ENCODE measurements at places on chromosomes 3 and 15.

GRCh38 chr3:121295452-121295851 lies 250.3 kb downstream of the POLQ start:
- DNase-seq, result no peak

- peak; percentile 13 for DNase-seq
These were observed 544 bp upstream of the TIMMDC1 start for GRCh38 chr3:119497820-119498185.

DNA sequence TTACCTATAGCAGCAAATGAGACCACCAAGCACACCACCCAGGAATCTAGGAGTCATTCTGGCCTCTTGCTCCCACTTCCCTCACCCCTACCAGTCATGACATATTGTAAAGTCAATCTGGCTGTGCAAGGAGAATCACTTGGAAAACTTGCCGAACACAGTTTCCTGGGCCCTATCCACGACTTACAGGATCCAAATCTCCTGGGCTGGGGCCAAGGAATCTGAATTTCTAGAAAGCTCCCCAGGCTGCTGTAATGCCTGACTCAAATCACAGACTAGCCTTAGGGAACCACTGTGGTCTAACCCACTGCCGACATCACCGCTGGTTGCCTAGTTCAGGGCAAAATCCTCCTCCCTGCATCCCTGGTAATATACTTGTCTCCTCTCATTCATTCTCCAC lies 4.2 kb upstream of the CRABP1 start:
- no peak for DNase-seq

DNA sequence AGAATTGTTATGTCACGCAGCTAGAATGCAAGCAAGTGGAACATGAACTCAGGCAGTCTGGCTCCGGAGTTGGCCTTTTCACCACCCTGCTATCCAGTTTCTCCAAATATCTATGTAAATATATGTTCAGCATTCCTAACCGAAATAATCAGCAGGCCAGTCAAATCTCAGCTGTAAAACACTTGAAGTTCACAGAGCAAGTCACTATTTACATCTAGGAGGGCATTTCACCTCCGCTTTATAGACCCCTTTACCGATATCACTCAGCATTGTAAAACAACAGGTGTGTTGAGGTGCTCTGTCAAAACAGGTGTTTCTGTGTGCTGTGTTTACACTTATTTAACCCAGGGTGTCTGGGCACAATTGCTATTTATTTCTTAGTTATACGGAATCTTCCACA lies 12.2 kb upstream of the HES1 start:
- DNase-seq, result no peak

DNA sequence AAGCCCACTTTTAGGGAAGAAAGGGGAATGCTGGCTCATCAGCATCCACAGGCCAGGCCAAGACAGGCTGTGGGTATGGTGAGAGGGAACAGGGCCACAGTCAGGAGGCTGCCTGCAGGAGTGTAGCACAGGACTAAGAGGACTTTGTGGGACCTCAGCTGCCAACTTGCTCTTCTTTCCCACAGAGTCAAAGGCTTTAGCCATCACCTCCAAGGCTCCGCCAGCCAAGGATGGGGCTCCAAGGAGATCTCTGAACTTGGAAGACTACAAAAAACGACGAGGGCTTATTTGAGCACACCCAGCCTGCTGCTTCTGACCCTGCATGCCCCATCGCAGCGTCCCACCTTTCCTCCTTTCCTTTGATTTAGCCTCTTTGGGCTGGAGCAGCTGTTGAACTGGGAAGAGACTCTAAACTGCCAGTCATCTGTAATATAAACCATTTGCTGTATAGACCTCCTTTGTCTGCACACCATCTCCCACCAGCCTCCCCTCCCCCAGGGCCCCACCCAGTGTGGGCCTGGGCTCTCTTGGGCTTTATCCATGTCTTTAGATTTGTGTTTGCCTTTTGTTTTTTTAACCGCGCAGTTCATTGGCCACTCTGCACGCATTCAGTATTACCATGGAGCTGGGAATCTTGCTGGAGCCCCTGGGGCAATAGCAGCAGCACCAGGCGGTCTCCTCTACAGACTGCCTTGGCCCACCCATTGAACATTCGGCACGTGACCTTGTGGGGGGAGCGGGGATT lies 13.1 kb upstream of the ITPKA start:
- DNase-seq, result no peak

DNA sequence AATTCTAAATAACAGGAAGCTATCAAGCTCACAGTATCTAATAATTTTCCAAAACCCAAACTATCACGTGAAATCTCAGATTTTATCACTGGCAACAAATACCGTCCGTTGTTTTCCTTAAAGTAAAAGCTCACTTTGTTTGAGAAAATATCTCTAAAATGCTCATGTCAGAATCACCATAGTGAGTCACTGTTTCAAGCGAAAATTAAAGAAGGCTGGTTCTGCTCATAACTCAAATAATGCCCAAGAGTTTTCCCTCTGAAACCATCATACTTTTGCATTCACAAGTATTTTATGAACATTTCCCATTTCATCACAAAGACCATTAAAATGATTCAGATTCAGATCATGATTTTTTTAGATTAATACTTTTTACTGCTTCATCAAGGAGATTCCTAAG lies 50.6 kb downstream of the TBL1XR1 start:
- no peak for DNase-seq

DNA sequence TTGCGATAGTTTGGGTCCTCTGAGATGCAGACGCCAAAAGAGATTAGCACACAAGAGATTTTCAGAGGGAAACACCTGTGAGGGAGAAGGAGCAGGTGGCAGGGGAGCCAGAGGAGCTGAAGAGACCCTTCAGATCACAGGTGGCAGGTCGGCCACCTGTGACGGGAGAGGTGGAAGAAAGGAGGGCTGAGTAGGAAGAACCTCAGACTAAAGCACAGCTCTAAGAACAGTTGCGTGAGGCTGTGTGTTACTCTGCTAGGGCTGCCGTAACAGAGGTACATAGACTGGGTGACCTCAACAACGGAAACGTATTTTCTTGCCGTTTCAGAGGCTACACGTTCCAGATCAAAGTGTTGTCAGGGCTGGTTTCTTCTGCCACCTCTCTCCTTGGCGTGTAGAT lies 38.5 kb downstream of the C2CD4A start:
- DNase-seq, result no peak

- DNase-seq, result peak; percentile 79
These were observed 1.9 kb downstream of the GNAI2 start for GRCh38 chr3:50237754-50238548.

GRCh38 chr3:196995646-196996355 lies 27.2 kb upstream of the PIGZ start:
- no peak for DNase-seq

GRCh38 chr3:73270839-73271483 lies 209.5 kb downstream of the EBLN2 start:
- no peak for DNase-seq

DNA sequence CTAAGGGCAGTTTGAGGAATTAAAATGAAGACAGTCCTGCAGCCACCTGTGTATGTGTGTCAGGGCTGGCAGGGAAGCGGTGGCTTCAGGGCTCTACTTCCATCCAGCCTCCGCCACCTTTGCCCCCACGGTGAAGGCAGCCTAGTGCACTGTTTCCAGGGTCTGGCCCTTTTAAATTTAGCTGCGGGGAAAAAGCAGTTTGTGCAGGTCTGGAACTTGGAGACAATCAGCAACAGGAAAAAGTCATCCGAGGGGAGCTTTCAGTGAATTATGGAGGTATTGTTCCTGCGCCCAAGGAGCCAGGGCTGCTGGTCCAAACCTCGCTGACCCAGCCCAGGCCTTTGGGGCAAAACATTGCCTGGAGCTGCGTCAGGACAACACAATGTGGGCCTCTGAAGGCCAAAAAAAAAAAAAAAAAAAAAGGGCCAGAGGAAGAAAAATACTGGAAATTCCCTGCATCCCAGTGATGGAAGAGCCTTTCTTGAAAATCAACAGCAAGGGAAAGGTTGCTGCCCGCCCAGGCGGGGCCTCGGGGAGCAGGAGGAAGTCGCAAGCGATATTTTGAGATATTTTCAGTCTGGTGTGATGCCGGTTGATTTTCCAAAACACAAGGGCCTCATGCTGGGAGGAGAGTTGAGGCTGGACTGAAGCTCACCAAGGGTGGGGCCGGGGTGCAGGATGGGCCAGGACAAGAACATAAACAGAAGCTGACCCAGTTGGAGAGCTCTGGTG lies 25.5 kb upstream of the FGD5 start:
- DNase-seq, result no peak

- no peak for DNase-seq
These were observed 12.5 kb downstream of the LPP start for GRCh38 chr3:188166441-188166840.

DNA sequence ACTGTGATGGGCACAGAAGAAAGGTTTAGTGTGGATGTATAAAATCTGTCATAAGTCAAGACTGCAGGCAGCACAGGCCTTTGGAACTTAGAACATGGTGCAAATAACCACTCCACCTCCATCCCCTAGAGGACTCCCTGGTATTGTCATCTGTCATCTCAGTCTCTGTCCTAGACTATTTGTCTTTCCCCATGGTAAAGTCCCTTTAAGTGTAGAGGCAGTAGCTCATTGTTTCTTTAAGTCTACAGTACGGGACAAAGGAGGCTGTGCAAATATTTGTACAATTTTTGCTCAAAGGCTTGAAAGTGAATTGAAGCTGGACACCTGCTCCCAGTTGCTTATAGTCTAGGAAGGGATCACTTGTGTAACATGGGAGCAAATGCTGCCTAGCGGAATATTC lies 3.2 kb upstream of the PXYLP1 start:
- DNase-seq, result no peak

DNA sequence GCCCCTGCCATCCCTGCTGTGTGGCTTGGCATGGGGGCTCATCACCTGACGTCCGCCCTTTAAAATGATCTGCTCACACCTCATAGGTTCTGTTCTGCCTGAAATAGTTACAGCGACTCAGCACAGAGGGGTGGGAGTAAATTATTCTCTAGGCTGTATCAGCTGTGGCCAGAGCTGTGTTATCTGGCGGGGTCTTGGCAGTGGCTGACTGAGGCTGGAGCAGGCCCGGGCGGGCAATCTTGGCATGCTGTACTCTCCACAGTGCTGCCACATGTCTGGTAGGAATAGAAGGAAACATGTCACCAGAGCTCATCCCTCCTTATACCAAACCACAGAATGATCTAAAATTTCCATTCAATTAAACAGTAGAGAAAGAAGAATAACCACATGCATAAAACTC lies 499.9 kb upstream of the LMCD1 start:
- DNase-seq, result no peak

- DNase-seq, result no peak
These were observed 375.2 kb downstream of the FGF12 start for GRCh38 chr3:192352142-192352541.

- DNase-seq, result no peak
These were observed 1.2 kb downstream of the NKIRAS1 start for GRCh38 chr3:23915537-23916108.

DNA sequence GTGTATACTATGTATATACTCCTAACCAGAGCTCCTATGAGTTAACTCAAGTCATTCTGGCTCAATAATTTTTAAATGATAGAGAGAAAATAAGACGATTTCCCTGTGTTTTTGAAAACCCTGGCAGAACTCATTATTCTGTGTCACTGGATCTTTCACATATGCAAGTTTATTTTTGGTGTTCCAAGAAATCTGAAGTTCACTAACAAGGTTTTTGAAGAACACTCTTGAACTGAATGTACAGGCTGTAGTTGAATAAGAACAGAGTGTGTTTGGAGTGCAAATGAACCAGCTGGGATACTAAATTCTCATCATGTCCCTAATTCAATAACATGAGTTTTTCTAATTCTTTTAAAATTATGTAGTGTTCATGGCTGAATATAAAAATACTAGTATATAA lies 466.9 kb upstream of the SUCLG2 start:
- DNase-seq, result no peak

- DNase-seq, result no peak
These were observed 1.0 kb upstream of the GALNT15 start for GRCh38 chr3:16173283-16174025.

DNA sequence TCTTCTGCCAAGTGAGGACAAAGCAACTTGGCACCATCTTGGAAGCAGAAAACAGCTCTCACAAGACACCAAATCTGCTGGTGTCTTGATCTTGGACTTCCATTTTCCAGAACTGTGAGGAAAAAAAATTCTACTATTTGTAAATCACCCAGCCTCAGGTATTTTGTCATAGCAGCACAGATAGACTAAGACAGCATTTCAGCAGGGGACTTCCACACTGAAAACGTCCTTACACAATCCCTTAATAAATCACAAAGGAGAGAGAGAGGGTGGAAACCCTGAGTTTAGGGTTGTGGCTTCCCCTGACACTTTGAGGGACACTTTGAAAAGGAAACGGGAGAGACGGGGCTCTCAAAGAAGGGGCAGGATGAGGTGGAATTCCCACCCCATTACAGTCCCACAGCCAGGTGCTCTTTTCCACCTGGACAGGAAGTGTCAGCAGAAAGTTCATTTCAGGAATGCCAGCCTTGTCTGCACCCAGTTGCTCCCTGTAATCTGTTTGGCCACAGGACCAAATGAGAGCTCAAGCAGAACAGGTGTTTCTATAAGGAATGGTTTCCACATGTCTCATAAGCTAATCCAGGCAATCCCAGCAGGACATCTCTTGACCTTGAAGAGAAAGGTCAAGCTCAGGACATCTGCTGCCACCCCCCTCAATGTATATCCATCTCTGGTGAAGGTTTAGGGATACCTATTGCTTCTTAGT lies 51.3 kb downstream of the MYLK start:
- DNase-seq, result no peak

DNA sequence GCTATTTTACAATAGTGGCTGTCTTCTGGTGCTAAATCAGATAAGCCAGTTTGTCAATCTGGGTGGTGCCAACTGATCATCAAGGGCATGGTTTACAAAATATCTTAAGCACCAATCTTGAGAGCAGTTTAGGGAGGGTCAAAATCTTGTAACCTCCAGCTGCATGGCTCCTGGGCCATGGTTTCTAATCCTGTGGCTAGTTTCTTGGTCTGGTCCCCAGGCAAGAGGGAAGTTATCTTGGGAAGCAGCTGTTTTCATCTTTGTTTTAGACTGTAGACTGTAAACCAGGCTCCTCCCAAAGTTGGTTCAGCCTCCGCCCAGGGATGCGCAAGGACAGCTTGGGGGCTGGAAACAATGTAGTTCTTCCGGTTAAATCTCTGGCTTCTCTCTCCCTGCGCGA lies 166.8 kb downstream of the IL1RAP start:
- DNase-seq, result no peak

DNA sequence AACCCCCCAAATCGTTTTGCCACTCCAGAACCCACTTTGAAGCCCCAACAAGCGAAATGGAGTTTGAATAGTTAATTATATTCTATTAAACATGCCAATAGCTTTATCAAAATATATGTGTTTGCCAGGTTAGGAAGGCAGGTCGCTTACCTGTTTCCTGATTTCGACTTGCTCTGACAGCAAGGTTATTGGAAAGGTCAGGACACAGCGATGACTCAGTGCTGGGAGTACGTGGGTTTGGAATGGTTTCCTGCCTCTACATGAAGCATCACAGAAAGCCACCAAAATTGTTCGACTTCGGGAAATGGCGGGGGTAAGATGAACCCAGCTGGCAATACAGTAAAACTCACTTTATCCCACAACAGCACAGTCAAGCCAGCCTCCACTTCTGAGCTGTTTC lies 135.6 kb upstream of the ABI3BP start:
- peak; percentile 31 for DNase-seq

GRCh38 chr15:20344601-20345400 lies 196.8 kb downstream of the GOLGA6L6 start:
- no peak for DNase-seq

GRCh38 chr3:161731968-161732367 lies 235.4 kb downstream of the OTOL1 start:
- no peak for DNase-seq

All from SW480 (cell line).